ENCODE measurements at places on chromosomes 7 and 10. TPM values are rescaled to one million over a fixed set of nuclear protein-coding genes. Genes with fewer than 3 reads are reported as not detected.
A peak's percentile ranks its signal among the peaks of the same experiment; 100 is the strongest.

- no peak for DNase-seq
These were observed 17.1 kb upstream of the EZH2 start for GRCh38 chr7:148901178-148901577.

DNA sequence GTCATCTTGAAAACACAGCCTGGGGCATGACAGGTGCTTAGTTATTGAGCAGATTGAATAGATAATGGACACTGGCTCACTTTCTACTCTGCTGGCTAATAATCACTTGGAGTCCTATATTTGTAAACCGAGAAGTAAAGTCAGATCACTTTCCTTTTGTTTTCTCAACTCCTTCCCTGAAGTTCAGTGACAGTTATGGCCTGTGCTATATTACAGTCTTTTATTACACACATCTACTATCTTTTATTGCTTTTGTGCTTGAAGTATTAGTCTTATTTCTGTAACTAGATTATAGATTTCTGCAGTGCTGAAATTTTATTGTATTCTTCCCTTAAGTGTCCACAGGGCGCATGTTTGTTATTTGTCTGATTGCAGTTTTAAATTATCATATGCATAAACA is 136.4 kb upstream of the TAC1 start:
- DNase-seq, result no peak

DNA sequence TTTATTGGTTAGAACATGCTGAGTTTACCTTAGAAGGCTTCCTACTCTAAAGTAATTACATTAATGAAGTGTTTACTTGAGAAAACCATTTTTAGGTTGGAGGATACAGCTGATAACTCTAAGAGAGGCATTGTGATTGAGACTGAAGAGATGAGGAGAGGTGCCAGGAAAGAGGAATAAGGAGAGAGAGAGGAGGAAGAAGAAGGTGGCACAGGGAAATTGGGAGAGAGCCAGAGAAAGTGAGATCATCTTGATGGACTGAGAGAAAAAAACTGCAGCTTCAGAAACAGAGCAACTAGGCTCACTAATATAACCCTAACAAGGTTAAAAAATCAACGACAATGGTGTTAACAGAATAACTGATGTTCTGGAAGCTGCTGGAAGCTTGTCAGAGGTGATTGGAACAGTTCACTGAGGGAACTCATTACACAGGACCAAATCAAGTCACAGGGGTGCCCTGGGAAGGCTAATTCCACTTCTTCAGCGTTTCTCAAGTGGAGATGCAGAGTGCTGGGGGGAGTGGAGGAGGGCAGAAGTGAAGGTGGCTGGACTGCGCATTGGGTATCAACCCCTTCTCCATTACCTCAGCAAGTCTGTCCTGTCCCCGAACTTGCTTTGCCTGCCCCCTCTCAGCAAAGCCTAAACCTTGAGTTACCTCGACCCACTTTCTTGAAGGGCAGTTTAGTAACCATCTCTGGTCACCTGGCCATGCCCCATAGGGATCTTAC is 6.9 kb upstream of the SORBS1 start:
- no peak for DNase-seq

DNA sequence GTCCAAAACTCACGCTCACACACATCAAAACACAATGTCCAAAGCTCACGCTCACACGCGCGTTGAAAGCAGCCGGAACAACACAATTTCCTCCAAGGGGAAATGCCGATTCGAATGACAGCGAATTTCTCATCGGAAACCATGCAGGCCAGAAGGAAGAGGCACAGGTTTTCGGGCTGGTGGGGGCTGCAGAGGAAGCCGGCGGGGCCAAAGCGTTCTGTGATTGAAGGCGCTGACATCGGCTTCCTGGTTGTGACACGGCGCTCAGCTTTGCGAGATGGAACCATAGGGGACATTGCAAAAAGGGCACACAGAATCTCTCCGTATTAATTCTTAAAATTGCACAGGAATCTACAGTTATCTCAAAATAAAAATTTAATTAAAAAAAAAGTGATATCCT is 61.3 kb downstream of the FOXL3 start:
- DNase-seq, result no peak

- no peak for DNase-seq
These were observed 54.2 kb downstream of the TBATA start for GRCh38 chr10:70730955-70731354.

GRCh38 chr7:91285696-91286355 is 21.6 kb downstream of the FZD1 start:
- DNase-seq, result no peak

DNA sequence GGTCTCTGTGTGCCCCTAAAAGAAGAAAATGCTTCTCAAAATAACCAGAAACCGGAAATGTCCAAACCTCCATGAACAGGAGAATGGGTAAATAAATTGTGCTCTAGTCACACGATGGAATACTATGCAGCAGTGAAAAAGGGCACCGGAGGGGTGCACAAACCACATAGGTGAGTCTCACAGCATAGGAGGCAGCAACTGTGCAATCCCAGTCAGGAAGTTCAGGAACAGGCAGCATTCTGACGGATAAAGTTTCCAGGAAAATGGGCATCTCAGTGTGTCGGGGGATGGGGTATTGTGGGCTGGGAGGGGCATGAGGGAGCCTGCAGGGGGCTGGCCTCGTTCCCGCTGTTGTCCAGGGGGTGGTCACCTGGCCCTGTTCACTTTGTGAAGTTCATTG is 63.1 kb downstream of the MICALL2 start:
- no peak for DNase-seq

DNA sequence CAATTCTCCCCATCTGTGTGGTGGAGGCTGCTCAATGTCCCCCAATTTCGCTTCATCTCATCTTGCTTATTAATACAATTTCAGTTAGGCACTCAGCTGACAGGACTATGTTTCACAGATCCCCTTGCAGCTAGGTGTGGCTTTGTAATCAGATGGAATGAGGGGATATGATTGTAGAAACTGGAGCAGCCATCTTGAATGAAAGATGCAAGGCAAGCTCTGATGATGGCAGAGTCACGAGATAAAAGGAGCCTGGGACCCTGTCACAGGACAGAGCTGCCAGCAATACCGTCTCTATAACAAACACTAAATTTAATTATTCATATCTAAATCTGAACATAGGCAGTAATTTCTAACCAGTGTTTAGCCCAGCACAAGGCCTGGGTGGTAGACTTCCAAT is 991 bp upstream of the DLD start:
- DNase-seq, result no peak

DNA sequence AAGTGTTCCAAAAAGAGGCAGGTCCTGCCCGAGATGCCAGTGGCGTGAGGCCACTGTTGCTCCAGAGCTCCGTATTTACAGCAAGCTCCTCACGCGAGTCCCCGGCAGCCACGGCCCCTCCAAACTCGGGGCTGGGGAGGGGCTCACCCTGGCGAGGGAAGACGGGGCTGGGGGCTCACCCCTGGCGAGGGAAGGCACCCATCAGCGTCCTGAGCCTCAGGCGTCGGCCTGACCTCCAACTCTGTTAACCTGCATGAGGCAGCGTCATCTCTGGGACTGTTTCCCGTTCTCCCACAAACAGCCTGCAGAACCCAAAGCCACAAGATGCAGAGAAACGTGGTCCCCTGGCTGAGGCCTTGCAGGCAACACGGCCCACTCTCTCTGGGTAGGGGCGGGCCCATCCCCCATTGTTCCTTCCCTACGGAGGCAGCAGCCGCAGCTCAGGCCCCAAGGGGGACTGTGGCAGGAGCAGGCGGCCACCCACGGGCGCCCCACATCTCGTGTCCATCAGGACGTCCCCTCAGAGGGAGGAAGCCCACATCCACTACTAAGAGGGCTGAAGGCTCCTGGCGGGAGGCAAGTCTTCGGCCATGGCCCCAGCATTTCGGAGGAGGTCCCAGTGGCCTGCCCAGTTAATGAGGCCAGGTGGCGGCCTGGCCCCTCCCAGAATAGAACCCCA is 4.2 kb upstream of the ADGRA1 start:
- no peak for DNase-seq

GRCh38 chr10:6168084-6168483 is 34.6 kb upstream of the PFKFB3 start:
- DNase-seq, result no peak

GRCh38 chr7:51138123-51139085 is 178.2 kb downstream of the COBL start:
- DNase-seq, result no peak

DNA sequence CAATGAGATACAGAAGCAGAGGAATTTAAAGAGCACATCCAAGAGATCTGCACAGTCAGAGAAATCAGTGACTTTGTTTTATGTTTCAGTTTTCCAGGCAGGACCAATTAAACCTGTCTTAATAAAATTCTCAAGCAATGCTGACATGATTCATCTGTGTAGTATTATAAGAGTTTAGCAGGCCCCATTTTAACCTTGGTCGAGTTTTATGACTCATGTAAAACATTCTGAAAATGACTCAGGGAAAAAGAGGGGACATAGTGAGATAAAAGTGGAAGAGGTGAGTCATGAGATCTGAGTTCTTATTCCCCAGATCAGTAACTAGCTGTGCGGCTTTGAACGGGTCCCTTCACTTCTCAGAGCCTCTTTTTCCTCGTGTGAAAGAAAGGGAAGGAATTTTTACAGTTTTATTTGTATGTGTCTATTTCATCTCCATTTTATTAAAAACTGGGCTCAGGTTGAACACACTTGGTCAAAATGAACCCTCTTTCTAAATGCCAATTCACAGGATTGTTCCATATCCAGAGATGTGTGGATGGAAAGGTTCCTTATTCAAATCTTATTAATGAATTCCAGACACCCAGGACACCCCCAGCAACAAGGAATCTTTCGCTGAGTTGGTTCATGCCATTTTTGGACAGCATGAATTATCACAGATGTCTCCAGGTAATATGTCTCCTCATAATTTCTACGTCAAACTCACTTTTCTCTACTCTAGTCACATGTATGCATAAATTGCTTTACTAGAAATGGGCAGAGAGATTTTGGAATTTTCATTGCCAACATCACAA is 143.2 kb downstream of the JAZF1 start:
- peak; percentile 83 for DNase-seq

GRCh38 chr10:99659868-99660366 is 608 bp downstream of the ENTPD7 start:
- DNase-seq, result no peak

GRCh38 chr10:106226142-106226541 is 938.4 kb downstream of the SORCS1 start:
- no peak for DNase-seq

DNA sequence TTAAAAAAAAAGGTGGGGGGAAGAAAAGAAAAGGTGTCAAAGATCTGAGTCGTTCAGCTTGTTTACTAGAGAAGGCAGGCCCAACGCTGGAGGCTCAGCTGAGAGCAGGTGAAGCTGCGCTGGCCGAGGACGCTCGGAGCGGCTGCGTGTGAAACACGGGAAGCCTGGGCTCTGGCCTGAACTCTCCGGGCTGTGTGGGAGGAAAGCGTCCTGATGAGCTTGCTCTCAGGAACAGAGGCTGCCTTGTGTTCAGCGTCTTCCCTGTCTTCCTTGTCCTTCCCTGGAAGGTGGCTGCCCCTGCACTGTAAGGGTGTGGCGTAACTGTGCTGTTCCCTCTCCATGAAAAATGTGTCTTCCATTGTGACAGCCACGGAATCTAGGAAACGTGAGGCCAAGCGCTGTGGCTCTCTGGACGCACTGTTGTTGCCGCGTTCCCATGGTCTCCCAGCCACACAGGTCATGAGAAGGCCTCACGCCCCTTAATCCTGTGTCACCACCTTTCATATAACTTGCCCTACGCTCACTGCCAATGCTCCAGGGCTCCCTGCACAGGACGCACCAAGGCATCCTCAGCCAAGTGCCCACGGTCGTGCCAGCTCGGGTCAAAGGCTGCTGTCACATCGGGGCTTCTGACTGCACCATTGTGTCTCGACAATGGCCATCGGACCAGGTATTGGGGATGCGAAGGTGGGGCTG is 15.8 kb downstream of the IL15RA start:
- no peak for DNase-seq

GRCh38 chr10:127424594-127425264 is 124.4 kb upstream of the NPS start:
- DNase-seq, result peak; percentile 63

DNA sequence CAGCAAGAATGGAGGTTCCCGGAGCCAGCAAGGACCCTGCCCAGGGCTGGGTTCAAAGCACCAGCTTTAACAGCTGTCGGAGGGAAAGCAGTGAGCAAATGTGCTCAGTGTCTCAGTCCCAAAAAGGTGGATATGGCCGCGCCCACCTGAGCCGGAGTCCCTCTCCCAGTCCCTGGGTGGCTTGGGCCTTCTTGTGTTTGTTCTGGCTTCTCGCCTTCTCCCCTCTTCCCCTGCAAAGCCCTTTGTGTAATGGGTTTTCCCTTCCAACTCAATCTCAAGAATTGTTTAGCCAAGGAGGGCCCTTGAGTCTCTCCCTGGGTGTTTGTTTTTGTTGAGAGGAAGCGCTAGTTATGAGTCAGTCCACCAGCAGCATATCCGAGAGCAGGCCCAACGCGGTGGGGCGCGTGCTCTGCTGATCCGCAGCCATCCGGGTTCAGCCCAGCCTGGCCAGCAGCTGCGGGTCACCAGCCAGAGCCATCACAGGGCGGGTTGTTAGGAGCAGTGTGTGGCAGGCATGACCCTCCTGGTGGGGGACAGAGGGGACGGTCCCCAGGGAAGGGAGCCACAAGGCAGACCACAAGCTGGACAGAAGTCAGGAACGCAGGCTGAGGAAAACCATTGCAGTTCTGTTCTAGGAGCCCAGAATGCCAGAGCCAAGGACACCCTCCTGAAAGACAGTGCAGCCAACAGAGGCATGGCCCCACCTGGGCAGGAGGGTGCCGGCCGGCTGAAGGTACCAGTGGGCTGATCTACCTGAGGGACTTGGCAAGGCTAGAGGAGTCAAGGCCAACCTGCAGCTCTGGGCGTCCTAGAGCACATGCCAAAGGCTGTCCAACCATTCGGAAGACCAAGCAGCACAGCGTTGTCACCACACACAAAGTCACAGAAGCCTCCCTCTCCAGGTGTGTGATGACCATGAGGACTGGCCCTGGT is 21.3 kb downstream of the CALML3 start:
- DNase-seq, result no peak

DNA sequence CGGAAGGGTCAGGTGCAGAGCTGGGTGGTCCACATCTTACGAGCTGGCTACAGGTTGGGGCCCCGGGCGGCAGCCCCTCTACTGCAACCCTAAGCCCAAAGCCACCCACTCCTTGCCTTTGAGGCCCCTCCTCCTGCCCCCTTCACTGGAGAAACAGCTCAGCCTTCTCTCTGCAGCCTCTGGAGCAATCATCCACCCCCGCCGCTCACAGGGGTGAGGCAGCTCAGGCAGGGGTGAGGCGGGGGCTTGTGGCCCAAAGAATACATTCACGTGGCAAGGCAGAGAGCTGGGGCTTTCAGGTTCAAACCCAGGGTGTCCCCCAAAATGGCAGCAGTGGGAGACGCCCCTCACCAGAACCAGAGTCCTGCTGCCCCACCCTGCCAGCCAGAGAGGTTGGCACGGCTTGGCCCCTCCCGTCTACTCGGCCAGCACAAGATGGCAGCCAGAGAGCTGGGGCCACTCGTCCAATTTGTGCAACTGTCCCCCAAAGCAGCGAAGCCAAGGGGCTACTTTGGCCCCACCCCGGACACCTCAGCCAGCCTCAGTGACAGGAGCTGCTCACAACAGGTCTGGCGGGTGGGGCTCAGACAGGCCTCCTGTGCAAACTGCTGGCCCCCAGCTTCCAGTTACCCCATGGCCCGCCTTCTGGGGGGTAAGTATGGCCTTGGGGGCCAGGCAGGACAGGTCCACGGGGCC is 7.2 kb downstream of the GNB2 start:
- DNase-seq, result no peak

- no peak for DNase-seq
These were observed 16.6 kb upstream of the WDFY4 start for GRCh38 chr10:48667960-48668590.

CCDC146 gene
- 25.7 TPM for total RNA-seq

CACNA2D1 gene
- 89.1 TPM for total RNA-seq

NUDT5 gene
- 37.4 TPM for total RNA-seq

JAKMIP3 gene
- total RNA-seq, result 0.37 TPM

FFAR4 gene
- total RNA-seq, result 0.16 TPM

MEIG1 gene
- not detected for total RNA-seq

POLR3A gene
- total RNA-seq, result 14.5 TPM

NXPH1 gene
- total RNA-seq, result 2.0 TPM

SPDYE9 gene
- not detected for total RNA-seq

ATRNL1 gene
- 153 TPM for total RNA-seq
